ENCODE measurements at places on chromosomes 2 and 18. TPM values are rescaled to one million over a fixed set of nuclear protein-coding genes. Genes with fewer than 3 reads are reported as not detected.

The KIAA2012 gene
- polyA plus RNA-seq = 0.20 TPM

DNA sequence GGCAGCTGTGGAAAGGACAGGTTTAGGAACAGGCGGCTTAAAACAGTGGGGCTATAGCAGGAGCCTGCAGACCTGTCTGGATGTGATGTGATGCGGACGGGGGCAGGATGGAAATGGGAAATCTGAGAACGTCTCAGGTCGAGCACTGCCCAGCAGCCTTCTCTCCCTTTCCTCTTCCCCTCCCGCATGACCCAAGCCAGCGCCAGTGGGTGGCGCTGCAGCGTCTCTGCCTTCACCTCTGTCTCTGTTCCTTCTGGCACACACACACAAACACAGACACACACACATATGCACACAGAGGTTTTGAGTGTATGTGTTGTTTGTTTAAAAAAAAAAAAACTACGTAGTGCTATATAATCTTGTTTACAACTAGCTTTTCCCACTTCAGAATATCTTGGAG is 82.0 kb upstream of the SLC66A3 start:
- no peak for DNase-seq

GRCh38 chr2:96730212-96730611 is 9.7 kb downstream of the LMAN2L start:
- DNase-seq = no peak

The INHA gene
- 1.5 TPM for polyA plus RNA-seq

GRCh38 chr2:226655871-226656270 is 143.7 kb downstream of the IRS1 start:
- no peak for DNase-seq

- DNase-seq = no peak
Measured at GRCh38 chr2:69960821-69961220, 610 bp downstream of the ASPRV1 start.

DNA sequence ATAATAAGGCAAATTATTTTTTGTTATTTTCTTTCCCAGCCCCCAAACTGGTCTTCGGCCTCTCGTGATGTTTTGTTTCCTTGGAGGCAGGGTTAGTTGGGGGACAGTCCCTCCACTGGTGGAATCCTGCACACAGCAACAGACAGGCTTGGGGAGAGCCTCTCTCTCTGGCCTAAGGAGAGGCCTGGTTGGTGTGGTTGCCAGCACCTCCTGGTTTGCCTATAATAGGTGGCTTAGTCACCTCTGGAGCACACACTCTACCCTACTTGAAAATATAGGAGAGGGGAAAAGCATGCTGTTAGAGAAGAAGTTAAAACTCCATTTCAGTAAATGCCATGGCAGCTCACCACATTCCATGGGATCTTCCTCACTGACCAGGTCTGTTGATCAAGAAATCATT is 417.2 kb upstream of the MEIS1 start:
- no peak for DNase-seq
